ENCODE measurements at places on chromosomes 1 and 21.
A peak's percentile ranks its signal among the peaks of the same experiment; 100 is the strongest.

GRCh38 chr1:183194527-183195141 is 8.6 kb downstream of the LAMC2 start:
- no peak for DNase-seq

- DNase-seq = no peak
These were observed 712.8 kb upstream of the CHRM3 start for GRCh38 chr1:238673561-238673960.

DNA sequence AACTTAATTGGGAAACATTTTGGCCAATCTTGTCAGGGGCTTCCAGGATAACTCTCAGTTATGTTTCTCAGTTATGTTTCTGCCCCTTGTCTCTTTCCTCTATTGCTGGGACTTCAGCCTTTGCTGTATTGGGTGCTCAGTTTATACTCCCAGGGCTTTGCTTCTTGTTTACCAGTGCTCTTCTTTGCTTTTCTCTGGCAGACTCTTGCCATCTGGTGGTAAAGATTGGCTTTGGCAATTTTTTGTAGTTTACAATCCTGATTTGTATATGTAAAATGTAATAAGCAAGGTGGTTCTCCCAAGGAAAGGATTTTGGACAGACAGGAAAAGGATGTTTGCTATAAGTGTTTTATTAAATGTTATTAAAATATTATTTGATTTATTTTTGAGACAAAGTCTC is 37.9 kb downstream of the FABP3 start:
- DNase-seq = peak; percentile 8

- no peak for DNase-seq
These were observed 104.4 kb downstream of the UCHL5 start for GRCh38 chr1:192954705-192955265.

GRCh38 chr1:84800090-84801073 is 92.6 kb downstream of the LPAR3 start:
- no peak for DNase-seq

- DNase-seq = no peak
These were observed 36.5 kb upstream of the SAMD13 start for GRCh38 chr1:84264961-84265360.

GRCh38 chr1:209150114-209150513 is 433.4 kb upstream of the CAMK1G start:
- DNase-seq = no peak
